CD14-positive monocyte (primary cell): ENCODE measurements at places on chromosomes 2 and 18.

DNA sequence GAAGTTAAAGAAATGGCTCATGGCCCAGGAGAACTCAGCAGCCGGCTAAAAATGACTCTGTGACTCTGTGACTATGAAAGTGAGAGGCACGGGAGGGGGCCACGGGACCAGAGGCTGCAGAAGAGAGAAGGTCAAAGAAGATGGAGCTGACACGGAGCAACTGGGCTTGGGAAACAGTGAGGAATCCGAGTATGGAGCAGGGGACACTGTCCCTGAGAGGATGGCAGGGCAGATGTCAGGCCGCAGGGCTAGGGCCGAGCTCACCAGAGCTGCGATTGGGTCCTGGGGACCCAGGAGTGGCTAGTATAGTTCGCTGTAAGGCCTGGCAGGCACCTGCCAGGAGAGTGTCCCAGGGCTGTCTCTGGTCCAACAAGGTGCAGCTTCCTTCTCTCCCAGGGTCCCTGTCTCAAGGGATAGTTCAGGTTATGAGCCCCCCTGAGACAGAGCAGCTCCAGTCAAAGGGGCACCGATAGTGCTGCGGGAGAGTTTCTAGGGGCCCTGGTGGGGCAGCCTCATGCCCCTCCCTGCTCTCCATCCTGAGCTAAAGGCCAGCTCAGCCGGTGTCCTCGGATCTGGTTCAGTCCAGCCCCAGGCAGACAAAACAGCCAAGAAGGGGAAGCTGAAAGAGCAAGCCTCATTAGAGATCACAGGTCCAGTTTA is 42.7 kb downstream of the CIB4 start:
- H3K4me3 ChIP-seq: no peak overlapping the region
- no peaks in the 10 kb centered on the region for H3K4me1 ChIP-seq
- peaks cover 6% of the 10 kb centered on the region for H3K27me3 ChIP-seq
- H3K27ac ChIP-seq: no peak overlapping the region
- no peaks in the 10 kb centered on the region for H3K36me3 ChIP-seq

GRCh38 chr2:136234261-136234660 is 116.3 kb upstream of the CXCR4 start:
- H3K27me3 ChIP-seq: no peaks in the 10 kb centered on the region
- peaks cover 36% of the 10 kb centered on the region for H3K4me1 ChIP-seq
- H3K27ac ChIP-seq: no peak overlapping the region
- DNase-seq: no peak
- H3K4me3 ChIP-seq: no peak overlapping the region
- no peaks in the 10 kb centered on the region for H3K36me3 ChIP-seq

GRCh38 chr2:146666340-146666739 is 1178.5 kb upstream of the ACVR2A start:
- H3K36me3 ChIP-seq: no peaks in the 10 kb centered on the region
- H3K27ac ChIP-seq: no peak overlapping the region
- H3K4me1 ChIP-seq: no peaks in the 10 kb centered on the region
- no peak overlapping the region for H3K4me3 ChIP-seq
- no peaks in the 10 kb centered on the region for H3K27me3 ChIP-seq
- DNase-seq: no peak

GRCh38 chr2:88220718-88221117 is 50.6 kb downstream of the THNSL2 start:
- H3K4me3 ChIP-seq: no peak overlapping the region
- no peaks in the 10 kb centered on the region for H3K4me1 ChIP-seq
- peaks cover 2% of the 10 kb centered on the region for H3K27me3 ChIP-seq
- no peak overlapping the region for H3K27ac ChIP-seq

- no peaks in the 10 kb centered on the region for H3K36me3 ChIP-seq
- H3K27ac ChIP-seq: no peak overlapping the region
- no peak overlapping the region for H3K4me3 ChIP-seq
- DNase-seq: no peak
- H3K27me3 ChIP-seq: no peaks in the 10 kb centered on the region
- H3K4me1 ChIP-seq: peaks cover 43% of the 10 kb centered on the region
Measured at GRCh38 chr2:37604716-37605115, 66.7 kb downstream of the CDC42EP3 start.

DNA sequence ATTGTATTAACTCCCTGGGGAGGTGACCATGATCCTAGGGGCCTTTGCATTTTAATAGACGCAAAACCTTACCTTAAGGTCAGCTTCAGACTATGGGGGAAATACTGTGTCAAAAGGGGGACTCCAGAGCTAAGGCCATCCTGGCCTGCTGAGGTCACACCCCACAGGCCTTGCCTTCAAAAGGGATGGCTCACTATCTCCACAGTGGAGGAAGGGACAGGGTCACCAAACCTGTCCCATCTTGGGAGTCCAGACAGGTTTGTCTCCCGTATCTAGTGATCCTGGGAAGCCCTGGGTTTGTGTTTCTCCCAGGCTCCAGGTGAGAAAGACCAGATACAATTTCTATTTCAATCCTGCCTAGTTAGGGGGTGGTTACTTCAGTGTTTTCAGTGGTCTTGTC is 24.9 kb downstream of the CAPN14 start:
- H3K4me1 ChIP-seq: no peaks in the 10 kb centered on the region
- no peak for DNase-seq
- H3K4me3 ChIP-seq: no peak overlapping the region
- no peaks in the 10 kb centered on the region for H3K36me3 ChIP-seq
